Activated CD8-positive, alpha-beta T cell treated with anti-CD3 and anti-CD28 coated beads, Interleukin-2, amount 10 ng/mL, durations not matched to agents 7 days and 5 days (primary cell): ENCODE measurements at places on chromosomes 7 and 10. TPM values are rescaled to one million over a fixed set of nuclear protein-coding genes. Genes with fewer than 3 reads are reported as not detected.

TMEM196 gene
- total RNA-seq = not detected

GDF2 gene
- not detected for total RNA-seq

SPDYE9 gene
- not detected for total RNA-seq

OGDHL gene
- not detected for total RNA-seq

CPXM2 gene
- total RNA-seq = not detected

ADAP1 gene
- total RNA-seq = 24.2 TPM

GHRHR gene
- total RNA-seq = not detected

ACSL5 gene
- 50.7 TPM for total RNA-seq

AKR1D1 gene
- total RNA-seq = not detected

CLRN3 gene
- not detected for total RNA-seq

ZNF727 gene
- not detected for total RNA-seq

ATOH7 gene
- not detected for total RNA-seq

DNA sequence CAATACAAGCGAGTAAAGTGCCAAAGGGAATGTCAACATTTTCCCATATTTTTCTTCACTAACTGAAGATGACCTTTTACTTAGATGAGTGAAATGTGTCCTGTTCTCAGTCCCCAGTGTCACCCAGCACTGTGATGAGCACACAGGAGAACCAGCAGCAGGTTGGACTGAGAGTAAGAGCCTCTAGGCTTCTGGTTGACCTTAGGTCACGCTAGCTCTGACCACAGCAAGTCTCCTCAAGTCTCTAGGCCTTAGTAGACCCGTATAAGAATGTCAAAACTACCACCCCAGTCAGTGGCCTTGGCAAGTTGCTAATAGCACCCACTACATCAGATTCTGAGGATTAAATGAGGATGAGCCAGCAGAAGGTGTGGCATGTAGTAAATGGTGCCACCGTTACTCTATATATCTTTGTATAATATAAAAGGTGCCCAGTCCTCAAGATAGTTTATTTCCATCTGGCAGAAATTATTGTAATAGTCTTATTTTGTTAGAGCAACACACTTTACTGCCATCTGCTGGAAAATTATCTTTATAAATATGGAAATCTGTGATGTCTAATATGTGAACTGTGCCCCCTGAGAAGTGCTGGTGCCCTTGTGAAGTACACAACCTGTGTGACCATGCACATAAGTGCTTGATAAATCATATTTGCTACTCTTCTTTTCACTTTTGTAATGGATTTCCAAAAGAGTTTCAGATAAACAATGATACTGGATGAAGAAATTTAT lies 75.7 kb downstream of the SPAG6 start:
- DNase-seq = no peak

GRCh38 chr7:139054101-139054500 lies 18.3 kb upstream of the ZC3HAV1L start:
- DNase-seq = no peak

DNA sequence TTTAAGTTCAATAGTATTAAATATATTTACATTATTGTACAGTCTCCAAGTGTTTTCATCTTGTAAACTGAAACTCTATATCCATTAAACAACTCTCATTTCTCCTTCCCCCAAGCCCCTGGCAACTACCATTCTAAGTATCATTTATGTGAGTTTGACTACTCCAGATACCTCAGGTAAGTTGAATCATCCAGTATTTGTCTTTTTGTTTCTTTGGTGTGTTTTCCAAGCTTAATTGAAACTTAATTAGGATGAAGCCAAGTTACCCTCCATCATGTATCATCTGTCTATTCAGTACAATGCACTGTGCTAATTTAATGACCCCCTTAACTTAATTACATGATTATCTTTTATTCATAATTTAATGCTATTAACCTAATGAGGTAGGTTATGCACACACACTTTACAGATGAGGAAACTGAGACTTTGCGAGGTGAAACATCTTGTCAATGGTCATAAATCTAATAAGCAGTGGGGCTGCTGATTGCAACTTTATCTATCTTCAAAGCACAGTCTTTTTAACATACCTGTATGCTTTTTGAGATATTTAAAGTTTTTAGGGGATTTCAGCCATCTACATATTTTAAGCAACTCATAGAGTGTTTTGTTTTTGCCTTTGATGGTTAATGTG lies 663 bp downstream of the MACC1 start:
- no peak for DNase-seq

GRCh38 chr10:113165673-113166072 lies 215.6 kb downstream of the TCF7L2 start:
- DNase-seq = no peak

GRCh38 chr10:107072786-107073185 lies 91.7 kb downstream of the SORCS1 start:
- no peak for DNase-seq

GRCh38 chr10:28652703-28653102 lies 24.6 kb upstream of the BAMBI start:
- DNase-seq = no peak

DNA sequence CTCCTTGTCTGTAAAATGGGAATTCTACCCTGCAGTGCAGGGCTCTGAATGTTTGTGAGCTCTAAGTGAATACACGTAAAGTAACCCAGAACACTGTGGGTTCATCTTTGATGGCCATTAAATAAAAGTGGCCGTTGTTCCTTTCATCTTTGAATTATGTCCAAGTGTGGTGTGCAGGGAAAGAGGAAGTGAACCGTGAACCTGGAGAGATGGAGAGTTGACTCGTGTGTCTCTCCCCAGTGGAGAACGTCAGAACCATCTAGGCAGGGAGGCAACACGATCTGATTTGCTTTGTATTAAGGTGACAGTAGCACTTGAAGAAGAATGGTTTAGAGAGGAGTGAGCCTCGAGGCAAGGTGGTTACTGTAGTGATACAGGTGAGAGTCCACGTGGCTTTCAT lies 93.5 kb upstream of the GJD4 start:
- no peak for DNase-seq

GRCh38 chr10:72274730-72275350 lies 1.1 kb downstream of the DDIT4 start:
- peak; percentile 83 for DNase-seq

DNA sequence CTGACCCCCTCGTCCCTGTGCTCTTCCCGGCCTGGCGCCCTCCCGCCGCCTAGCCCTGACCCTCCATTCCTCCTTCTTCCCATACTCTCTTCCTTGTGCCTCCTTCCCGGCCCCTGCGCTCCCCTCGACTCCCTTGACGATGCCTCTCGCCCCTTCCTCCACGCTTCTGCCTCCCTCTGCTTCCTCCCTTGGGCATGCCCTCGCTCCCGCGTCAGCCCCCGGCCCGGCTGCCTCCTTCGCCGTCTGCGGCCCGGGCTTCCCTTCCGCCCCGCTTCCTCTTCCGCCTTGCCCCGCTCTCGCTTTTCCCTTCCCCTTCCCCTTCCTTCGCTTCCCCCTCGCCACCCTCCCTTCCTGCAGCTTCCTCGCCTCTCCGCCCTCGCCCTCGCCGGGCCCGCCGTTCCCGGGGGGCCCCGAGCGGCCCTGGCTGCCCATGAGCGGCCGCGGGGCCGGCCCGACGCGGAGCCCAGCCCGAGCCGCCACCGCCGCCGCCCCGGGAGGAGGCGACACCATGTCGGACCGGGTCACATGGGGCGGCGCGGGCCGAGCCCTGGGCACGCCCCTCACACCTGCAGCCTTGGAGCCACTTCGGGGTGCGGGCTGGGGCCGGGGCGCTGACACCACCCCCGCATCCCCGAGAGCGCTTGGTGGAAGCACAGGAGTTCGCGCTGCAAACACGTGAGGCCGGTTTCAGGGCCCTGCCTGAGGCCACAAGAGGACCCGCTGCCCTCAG lies at the start of gene FBXW4:
FBXW4 (minus strand) TSS at position 497 of the 730 bp plus-strand sequence; CDS start at position 432, 65 bp downstream.
- DNase-seq = peak; percentile 70

DNA sequence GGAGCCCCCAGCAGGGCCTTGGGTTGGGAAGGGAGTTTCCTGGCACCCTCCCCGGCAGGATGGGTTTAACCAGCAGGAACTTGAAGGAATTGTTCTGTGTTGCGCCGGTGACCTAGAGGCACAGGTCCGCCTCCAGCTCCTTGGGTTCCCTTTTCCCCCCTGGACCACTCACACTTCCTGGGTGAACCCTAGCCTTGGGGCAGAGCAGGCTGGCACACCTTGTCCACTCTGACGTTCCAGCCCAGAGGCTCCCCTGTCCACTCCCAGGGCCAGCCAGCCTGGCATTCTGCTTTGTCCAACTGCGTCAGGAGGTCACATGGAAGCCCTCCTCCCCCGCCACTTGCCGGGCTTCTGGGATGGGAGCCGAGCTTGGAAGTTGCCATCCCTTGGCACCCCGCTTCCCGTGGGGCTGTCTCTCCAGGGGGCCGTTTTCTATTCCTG lies 25.8 kb downstream of the TMEM120A start:
- DNase-seq = no peak

GRCh38 chr10:27319752-27320431 lies 79.3 kb upstream of the ACBD5 start:
- DNase-seq = no peak

DNA sequence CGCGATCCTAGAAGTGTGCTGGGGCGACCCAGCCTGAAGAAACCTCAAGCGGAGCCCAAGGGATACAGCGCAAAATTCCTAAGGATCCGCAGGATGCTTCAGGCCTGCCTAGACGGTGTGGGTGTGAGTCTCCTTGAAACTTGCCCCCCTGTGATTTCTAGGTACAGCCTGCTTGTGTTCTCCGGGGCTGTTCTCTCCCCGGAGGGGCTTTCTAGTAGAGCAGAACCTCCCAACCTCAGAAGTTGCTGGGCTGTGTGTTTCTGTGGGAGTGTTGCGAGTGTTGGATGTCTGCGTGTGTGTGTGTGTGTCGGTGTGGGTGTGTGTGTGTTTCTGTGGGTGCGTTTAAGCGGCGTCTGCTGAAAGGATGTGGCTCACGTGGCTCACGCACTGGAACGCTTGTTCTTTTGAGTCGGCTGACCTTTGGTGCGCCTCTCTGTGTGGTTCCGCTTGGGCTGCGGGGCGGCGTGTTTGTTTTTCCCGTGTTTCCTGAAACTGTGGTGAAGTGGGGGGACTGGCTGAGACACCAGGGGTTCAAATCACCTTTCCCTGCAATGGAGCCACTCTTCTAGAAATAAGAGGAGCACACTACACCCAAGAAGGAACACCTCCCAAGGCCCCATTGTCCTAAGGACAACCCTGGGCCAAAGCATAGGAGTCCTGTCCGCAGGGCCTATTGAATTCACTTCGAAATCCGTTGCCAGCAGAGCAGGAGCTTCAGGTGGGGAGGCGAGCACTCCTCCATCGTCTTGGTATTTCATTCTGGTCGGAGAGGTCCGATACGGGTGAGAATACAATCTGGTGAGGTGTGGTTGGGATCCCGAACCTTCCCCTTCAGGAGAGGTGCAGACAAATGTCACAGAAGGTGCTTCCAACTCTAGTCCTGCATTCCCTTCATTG lies 25.1 kb upstream of the ZNF273 start:
- peak; percentile 17 for DNase-seq

GRCh38 chr10:68049289-68050078 lies 25.6 kb downstream of the HERC4 start:
- DNase-seq = no peak

DNA sequence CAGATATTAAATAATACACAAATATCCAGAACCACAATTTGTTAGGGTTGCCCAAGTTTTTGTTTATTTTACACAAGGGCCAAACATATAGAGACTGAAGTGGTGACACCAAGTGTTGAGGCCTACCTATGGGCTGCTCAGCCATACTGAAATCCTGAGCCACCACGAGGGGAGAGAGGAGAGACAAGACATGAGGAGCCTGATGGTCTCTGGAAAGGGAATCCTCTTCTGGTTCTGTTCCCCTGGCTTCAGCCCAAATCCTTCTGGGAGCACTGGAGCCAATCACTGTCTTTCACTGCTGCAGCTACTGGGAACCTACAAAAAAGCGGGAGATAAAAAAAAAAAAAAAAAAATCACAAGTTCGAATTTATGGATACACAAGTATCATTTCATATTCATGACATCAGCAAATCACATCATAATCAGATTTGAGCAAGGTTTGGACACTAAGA lies 1.9 kb downstream of the SKIDA1 start:
- no peak for DNase-seq

DNA sequence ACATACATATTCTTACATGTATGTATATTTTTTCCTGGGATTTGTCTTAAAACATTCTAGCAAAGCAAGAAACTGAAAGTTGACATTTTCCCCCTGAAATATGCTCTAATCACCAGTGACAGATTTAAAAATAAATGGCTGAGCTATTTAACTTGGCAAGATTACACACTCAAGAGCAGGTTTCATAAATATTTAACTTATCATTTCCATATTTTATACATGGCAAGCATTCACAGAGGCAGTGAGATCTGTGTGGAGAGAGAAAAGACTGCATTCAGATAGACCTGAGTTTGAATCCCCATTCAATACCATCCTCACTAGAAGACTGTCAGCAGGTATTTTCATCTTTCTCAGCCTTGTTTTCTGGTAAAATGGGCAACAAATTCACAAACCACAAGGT lies 1043.0 kb downstream of the NRG3 start:
- no peak for DNase-seq

DNA sequence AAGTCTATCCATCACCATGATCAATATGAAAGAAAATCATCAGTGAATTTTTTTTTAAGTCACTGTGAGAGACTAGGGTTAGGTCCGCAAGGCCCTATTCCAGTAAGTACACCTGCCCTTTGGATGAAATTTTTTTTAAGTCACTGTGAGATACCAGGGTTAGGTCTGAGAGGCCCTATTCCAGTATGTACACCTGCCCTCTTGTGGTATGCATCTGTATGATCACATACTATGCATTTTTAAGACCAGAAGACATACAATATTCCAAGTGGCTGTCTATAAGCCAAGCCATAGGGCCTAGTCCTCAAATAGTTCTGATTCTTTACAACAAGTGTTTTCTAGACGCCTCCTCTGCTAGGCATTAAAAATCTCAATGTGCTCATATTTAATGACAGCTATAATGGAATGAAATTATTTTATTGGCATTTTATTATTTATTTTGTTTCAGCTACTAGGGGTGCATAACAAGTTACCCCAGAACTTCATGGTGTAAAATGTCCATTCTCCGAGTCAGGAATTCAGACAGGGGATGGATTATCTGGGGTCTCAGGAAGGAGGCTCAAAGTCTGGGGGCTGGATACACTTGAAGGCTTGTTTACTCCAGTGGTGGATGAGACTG lies 53.1 kb downstream of the TEX36 start:
- no peak for DNase-seq

GRCh38 chr7:2032876-2033407 lies 199.8 kb downstream of the MAD1L1 start:
- no peak for DNase-seq

GRCh38 chr10:132313305-132313704 lies 5.6 kb upstream of the STK32C start:
- no peak for DNase-seq

DNA sequence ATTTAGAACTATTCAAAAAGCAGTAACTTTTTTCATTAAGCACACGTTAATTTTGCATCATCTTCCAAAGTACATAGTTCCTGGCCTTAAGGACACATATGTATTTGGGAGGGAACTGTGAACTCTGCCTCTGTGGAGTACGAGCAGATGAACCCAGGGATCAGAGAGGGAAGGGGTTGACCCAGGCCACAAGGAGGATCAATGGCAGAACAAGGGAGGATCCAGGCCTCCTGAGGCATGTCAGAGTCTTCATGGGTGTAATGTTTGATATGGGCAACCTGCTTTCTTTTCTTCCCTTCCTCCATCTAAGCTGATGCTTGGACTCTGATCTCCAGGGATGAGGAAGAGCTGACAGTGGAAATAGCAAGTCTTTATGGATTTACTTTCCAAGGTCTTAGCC lies 164.0 kb downstream of the SH2D4B start:
- DNase-seq = no peak
